ENCODE measurements at places on chromosomes 6 and 20.

- DNase-seq: no peak
These were observed 160.8 kb upstream of the TNFAIP3 start for GRCh38 chr6:137706083-137706750.

DNA sequence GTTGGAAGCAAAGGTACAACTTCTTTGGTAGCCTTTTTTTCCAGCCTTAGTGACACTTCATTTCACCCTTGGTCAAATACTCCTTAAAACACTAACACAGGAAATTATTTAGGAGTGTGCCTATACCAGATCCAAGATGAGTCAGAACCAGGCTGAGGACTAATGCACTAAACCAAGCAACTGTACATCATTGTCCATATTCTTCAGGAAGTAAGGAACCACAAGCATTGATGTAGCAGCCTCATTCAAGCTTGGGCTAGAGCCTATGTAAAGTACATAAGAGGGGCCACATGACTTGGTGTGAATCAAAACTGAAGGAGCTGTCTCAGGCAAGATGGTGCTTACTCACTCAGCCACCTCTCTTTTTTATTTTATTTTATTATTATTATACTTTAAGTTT, 20.7 kb upstream of the ADGB start:
- DNase-seq: no peak

DNA sequence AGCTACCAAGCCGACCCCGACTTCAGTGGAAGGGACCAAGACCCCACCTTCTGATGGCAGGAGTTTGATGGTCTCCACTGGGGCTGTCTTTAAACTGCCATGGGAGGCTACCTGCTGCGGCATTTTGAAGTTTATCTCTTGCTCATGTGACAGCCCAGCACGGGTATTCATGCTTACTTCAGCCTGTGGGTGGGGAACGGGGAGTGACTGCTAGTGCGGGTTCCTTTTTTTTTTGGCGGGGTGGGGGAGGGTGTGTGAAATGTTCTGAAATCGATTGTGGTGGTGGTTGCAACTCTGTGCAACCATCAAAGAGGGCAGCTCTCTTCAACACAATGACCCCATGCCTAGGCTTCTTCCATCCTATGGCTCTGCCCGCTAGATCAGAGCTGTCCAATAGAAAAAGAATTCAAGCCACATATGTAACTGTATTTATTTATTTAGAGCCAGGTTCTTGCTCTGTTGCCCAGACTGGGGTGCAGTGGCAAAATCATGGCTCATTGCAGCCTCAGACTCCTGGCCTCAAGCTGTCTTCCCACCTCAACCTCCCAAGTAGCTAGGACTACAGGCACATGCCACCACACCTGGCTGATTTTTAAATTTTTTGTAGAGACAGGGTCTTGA, 53.7 kb downstream of the PPP1R16B start:
- no peak for DNase-seq

- no peak for DNase-seq
These were observed 41.1 kb upstream of the SPACA1 start for GRCh38 chr6:88006557-88006956.

DNA sequence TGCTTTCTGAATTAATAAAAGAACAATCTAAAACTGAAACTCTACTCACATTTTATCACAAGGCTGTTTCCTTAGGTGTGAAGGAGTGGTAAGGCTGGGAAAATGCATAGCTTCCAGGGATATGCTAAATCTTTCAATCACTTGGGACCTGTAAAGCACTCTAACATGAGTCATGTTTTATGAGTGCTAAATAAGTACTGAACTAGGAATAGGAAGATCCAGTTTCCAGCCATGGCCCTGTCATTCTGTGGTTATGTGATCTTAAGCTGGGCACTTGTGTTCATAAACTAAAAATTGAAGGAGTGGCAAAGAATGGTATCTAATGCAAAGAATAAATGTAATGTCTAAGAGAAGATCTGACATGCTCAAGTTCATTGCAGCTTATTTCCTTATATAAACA, 6.1 kb upstream of the TMEM200A start:
- no peak for DNase-seq
